ENCODE measurements at places on chromosomes 2 and 18.

DNA sequence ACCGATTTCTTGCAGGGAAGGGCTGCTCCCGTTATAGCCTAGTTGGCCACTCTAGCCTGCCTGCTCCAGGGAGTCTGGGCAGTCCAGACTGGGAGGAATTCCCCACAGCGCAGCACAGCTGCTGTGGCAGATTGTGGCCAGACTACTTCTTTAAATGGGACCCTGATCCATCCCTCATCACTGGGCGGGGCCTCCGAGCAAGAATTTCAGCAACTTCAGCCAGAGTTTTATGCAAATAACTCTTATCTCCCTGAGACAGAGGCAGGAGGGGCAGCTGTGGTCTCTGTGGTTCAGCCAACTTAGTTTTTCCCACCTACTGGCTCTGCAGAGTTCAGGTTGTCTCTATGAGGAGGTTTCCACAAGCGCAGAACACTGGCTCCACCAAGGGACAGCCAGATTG, 1583.2 kb downstream of the SUCLG1 start:
- no peak for DNase-seq

GRCh38 chr2:42141687-42142546, 27.2 kb upstream of the EML4 start:
- DNase-seq: no peak

- no peak for DNase-seq
Measured at GRCh38 chr2:207239754-207240494, 74.2 kb upstream of the KLF7 start.

- DNase-seq: no peak
Measured at GRCh38 chr18:56086786-56087185, 498.8 kb upstream of the TCF4 start.

- DNase-seq: peak; percentile 53
Measured at GRCh38 chr18:79522451-79523205, 126.9 kb downstream of the NFATC1 start.

- no peak for DNase-seq
Measured at GRCh38 chr2:9443526-9443925, 20.1 kb downstream of the CPSF3 start.

- no peak for DNase-seq
Measured at GRCh38 chr2:210517264-210517663, 39.1 kb upstream of the CPS1 start.

DNA sequence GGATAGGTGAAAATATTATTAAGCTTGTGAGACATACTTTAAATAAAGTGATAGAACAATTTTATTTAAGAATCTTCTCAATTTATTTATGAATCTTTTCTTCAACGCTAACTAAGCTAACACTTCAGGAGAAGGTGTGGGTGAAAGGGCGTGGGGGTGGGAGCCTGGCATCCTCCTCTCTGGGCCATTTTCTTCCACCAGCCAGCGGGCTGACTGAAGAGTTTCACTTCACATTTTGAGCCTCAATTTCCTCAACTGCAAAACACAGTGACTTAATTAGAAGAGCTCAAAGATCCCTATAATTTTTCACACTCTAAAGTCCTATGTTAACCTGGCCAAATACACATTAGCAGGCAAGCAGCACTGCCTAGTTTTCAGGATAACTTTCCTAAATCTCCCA, 94.8 kb downstream of the FTCDNL1 start:
- no peak for DNase-seq

DNA sequence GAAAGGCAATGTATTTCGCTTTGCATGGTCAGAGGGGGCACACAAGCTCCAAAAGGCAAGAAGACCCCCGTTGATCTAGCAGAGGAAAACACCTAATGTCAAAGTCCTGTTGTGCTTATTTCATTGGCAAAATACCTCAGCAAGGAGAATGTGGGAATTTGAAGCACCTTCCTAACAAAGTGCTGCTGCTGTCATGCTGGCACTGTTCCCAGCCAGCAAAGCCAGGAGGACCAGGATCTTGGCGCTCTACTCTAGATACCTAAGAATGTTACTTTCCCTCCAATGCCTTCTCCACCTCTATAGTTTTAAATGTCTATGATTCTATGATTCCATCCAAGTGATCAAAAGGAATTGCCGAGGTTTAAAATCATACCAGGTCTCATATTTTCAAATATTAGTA, 867.9 kb upstream of the POU3F3 start:
- DNase-seq: no peak

- DNase-seq: no peak
Measured at GRCh38 chr2:78353168-78353567, 672.3 kb upstream of the REG3G start.

GRCh38 chr2:224847961-224848850, 132.0 kb upstream of the CCDC195 start:
- DNase-seq: no peak

DNA sequence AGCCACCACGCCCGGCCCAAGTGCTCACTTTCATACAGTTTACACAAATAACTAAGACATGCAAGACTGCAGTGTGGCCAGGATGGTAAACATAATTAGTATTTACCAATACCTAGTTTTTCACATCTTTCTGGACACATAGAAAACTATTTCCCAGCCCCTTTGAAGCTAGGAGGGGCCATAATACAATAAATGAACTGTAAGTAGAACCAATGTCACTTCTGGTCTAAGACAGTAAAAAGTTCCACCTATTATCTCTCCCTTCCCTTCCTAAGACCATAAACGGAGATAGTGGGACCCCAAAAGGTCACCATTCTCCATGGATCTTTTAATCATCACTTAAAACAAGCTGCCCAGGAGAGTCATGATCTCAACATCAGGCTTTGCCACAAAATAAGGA, 51.0 kb downstream of the NBAS start:
- no peak for DNase-seq

DNA sequence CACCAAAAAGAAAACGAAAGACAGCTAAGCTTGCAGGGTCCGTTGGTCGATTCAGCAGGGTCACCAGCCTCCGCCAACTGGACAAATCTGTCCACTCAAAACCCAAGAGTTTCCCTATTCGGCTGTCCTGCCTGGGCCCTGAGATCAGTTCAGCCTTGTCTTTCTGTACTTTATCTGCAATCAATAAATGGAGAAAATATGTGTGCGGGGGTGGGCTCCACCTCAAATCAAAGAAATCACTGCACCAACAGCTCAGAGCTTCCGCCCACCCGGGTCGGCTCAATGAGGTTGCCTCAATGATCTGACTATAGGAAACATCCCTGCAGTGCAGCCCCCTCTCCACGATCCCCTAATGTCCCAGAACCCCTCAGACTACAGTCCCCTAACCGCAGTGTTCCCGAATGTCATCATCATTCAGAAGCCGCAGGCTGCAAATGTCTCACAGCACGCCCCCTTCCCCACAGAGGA, 447 bp downstream of the GGCX start:
- no peak for DNase-seq

DNA sequence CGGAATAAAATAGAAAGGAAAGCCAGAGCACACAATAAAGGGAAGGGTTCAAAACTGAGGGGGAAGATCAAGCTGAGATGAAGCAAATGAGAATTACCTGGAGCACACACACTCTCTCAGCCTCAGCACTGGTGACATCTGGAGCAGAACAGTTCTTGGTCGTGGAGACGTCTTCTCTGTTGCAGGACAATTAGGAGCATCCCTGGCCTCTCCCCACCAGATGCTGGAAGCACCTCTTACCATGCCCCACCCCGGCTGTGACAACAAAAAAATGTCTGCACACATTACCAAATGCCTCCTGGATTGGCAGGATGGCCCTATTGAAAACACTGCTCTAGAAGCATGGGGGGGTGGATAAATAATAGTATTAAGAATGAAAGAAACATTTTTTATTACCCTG, 43.6 kb upstream of the MAP3K20 start:
- no peak for DNase-seq

GRCh38 chr2:9939587-9940485, 11.7 kb upstream of the GRHL1 start:
- no peak for DNase-seq

DNA sequence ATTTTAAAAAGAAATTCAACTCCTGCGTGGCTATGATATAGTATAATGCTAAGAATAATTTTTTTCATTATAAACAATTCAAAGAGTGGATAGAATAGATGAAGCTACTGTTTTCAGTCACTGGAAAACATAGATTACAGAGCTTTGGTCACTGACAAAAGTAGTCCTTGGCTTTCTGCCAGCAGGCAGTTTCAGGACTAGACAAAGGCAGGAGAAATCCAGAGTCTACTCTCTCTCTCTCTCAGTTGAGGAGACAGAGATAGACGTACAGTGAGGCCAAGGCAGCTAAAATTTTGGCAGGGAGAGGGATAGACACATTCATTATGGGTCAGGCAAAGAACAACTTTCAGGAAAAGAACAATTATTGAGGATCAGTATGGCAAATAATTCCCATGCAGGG, 491.4 kb upstream of the CRIM1 start:
- DNase-seq: no peak

- no peak for DNase-seq
Measured at GRCh38 chr2:8158711-8159110, 523.1 kb upstream of the ID2 start.

DNA sequence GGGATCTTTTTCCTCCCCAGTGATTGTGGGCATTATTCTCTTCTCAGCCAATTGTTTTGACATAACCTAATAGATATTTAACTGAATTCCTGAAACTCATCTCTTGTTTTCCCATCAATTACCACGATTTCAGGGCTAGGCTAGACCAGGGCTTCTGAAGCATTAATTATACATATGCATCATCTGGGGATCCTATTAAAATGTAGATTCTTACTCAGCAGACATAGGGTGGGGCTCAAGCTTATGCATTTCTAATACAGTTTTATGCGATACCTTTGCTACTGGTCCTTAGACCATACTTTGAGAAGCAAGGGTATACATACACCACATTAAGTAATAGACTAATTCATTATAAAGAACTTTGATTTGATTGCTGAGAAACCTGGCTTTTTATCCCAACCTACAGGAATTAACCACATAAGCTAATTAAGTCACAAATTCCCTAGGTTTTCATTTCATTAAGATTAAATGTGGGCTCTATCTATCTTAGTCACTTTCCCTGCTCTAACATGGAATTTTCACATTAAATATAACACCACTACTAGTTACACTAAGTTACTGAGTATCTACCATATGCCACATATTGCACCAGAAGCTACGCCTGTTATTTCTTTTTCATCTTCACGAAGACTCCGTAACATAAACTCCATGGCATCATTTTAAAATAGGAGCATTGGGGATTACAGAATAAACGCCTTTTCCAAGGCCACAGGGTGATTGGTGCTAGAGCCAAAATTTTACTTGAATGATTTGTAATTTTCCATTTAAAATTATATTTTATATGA, 417.5 kb downstream of the DPP10 start:
- no peak for DNase-seq

GRCh38 chr2:73489053-73489452, 103.4 kb downstream of the ALMS1 start:
- DNase-seq: no peak

- DNase-seq: no peak
Measured at GRCh38 chr2:152762202-152762601, 43.8 kb downstream of the ARL6IP6 start.

GRCh38 chr2:127104881-127105655, 1.9 kb downstream of the BIN1 start:
- DNase-seq: no peak

DNA sequence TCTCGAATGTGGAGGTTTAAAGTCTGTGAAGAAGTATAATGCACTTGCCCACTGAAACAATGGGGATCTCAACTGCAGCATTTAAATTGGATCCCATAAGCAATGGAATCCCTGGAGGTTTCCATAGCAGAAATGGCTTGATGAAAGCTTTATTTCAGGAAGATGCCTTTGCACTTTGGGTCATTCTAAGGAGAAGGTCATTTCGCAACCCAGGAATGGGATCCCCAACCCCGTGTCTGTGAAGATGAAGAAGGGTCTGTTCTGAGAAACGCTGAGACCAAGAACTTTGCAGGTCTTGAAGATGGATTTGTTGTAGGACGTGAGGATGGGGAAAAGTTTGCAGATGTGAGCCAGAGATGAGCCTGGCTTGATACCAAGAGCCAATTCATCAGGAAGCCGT, 1.8 kb upstream of the KCNG3 start:
- no peak for DNase-seq

GRCh38 chr2:213080969-213081617, 70.3 kb downstream of the IKZF2 start:
- DNase-seq: no peak

DNA sequence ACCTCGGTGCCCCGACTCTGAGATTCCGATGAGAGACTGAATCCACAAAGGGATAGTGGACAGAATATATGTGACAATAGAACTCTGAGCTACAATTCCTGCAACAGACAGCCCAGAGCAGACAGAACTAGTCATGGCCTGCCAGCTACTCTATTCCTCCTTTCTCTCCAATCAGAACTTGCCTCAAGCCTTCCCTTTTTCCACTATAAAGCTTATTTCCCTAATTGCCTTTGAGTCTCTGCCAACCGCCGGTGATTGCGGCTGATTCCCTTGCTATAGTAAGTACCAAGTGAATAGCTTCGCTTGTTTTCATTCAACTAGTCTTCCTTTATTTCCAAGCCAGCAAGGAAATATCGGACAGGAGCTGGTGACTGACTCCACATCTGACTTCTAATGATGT, 96.8 kb downstream of the DSC3 start:
- no peak for DNase-seq

DNA sequence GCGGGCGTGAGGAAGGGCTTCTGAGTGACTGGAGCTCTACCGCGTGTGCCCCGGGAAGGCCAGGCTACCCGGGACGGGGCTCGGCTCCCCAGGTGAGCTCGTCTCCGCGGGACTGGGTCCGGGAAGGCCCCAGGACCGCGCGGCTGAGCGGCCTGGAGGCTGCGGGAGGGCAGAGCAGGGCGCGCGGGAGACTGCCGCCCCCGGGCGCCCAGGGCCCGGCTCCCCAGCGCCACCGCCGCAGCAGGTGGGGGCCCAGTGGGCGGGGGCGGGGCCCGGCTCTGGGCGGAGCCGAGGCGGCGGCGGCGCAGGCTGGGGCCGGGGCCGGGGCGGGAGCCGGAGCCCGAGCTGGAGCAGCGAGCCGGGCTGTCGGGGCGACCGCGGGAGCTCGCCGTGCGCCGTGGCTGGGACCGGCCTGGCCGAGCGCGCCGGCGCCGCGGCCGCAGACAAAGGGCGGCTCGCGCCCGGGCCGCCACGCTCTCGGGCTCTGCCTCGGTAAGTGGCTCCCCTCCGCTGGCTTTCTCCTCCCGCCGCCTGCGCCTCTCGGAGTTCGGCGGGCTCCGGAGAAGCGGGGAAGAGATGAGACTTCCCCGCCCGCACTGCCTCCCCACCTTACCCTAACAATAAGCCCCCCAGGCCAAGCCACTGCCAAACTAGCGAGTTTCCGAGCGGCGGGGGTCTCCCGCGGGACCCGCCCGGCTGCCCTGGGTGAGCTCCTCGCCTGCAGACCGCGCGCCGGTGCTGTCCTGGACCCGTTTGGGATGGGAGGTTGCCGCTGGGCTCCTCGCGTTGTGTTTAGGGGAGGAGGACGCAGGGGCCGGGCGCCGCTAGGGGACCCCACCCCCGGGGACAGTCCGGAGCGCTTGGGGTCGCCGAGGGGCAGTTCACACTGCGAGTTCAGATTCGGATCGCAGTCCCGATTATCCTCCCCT, at the start of gene MAPK4:
TSS of gene MAPK4 (plus strand) at position 336 of the 929 bp plus-strand sequence. CDS start 103,872 bp downstream, outside the sequence.
- peak; percentile 4 for DNase-seq

Data from stimulated activated CD8-positive, alpha-beta memory T cell treated with anti-CD3 and anti-CD28 coated beads, Interleukin-15, amount 100 ng/mL, for 48 hours (primary cell).